ENCODE measurements at places on chromosomes 11 and 22.

GRCh38 chr11:113947994-113948393, 26.9 kb upstream of the HTR3A start:
- no peak for DNase-seq

DNA sequence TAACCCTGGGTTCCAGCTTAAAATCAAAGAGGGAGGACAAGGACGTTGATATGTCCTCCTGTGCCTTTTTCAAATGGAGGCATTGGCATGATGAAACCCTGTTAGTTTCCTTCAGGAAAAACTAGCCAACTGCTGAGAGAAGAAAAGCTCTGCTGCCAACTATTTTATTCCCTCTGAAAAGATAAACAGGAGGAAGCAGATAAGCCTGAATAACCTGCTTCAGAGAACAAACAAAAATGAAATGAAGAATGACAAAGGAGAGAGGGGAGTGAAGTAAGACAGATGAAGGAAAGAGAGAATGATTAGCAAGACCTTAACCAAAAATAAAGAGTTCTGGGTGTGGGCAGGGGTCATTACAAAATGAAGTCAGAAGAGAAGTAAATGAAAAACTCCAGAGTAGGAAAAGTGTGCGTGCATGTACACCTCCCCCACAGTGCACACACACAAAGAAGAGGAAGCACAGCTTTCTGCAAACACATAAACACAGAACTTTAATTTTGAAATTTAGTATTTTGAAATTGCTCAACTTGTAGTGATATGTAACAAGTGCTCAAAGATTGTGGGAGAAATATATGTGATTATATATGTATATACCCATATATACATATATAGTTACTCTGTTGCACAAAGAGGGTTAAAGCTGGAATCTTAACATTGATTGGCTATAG, 332.2 kb downstream of the LUZP2 start:
- no peak for DNase-seq

- DNase-seq: no peak
Measured at GRCh38 chr11:4695442-4695841, 2.2 kb downstream of the OR51E2 start.

DNA sequence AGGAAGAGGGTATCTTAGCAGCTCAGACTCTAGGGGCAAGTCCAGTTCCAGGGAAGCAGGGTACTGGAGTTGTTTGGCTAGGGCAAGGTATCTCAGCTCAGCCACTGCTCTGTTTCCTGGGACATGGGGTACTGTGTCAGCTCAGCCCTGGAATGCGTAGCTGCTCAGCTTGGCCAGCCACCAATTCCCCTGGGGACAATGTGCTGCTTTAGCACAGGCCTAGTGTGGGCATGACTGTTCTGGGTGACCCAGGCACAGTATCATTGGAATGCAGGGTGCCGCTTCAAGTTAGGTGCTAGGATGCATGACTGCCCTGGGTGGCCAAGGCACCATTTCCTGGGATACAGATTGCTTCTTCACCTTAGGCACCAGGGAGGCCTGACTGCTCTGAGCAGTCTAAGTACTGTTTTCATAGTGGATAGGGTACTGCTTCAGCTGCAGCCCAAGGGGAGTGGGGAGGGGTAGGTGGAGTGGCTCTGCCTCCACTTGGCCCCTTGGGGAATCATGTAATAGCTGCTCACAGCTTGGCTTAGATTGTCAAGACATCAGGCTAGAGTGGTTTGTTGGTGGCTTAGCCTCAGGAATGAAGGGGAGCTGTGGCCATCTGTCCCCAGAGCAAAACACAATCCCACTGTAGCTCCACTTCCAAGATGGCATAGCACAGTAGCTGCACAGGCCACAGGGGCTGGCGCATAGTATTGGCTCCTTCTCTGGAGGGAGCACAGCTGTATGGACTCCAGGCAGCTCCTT, 36.0 kb downstream of the MADD start:
- DNase-seq: no peak

- DNase-seq: no peak
Measured at GRCh38 chr22:49628391-49629260, 199.0 kb downstream of the BRD1 start.

Data from stimulated activated CD4-positive, alpha-beta T cell treated with anti-CD3 and anti-CD28 coated beads, Interleukin-12 subunit alpha, Interleukin-12 subunit beta, amount 100 ng/mL, for 48 hours (primary cell).